ENCODE measurements at places on chromosomes 6 and 20.

DNA sequence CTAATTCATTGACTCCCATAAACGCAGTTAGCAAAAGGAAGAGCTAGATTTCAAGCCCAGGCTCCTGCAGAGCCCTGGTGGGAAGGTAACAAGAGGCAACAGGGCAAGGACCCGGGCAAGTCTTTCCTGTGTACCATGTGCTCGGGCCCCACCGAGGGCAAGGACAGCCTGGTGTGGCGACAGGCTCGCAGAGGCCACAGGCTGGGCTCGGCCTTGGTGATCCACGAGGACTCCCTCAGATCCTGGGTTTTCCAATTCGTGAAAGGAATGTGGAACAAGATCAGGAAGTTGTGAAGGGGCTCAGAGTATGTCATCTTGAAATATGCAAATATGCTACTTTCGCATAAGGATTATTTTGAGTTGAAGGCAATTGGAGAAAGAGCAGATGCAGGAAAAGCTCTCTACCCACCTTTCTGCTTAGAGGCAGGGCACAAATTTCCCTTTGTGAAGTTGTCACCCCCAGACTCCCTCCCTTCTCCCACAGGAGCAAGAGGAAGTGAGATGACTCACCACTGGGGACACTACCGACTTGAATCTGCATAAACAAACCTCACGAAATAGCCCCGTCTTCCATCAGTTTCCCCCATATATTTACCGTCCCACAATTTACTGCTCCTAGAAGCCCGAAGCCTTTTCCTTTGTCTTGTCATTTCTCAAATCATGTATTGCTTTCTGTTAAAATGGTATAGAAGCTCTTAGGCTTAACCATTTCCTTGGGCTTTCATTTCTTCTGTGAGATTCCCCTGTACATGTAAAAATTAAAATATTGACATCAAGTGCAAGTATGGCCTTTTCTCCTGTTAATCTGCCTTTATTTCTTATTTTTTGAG is 79.0 kb downstream of the PSMG4 start:
- peak; percentile 21 for DNase-seq

- DNase-seq: no peak
Measured at GRCh38 chr6:111944541-111944940, 71.3 kb upstream of the FYN start.

DNA sequence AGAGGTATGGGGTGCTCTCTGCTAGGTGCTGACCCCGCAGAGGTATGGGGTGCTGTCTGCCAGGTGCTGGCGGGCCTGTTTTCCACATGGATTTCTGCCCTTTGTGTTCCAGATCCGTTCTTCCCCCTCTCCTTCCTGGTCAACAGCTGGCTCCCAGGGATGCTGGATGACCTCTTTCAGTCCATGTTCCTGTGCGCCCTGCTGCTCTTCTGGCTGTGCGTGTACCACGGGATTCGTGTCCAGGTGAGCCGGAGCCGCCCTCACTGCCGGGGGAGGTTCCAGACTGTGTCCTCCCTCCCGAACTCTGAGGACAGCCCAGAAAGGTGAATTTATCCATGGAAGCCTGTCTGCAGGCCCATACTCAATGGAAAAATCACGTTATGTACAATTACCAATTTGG is 36.3 kb downstream of the DYNLT1 start:
- no peak for DNase-seq

DNA sequence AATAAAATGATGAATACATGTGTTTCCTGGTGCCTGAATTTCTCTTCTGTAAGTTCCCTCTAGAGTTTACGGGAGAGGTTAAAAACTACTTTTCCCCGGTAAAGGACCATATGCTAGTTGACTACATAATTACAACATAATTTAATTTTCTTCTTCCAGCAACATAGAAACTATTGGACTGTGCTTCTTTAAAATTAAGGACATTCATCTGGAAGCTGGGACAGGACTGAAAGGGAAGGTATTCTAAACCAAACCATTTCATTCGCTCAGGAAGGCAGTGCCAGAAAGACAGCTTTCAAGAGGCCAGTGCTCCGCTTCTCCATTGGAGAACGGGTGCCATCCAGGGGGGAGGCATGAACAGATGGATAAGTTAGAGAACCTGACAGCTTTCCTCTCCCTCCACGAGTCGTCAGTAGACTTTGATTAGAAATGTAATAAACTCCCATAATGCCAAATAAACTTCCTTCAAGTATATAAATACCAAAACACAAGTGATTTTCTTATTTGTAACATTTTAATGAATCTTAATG is 458.0 kb upstream of the SOX4 start:
- no peak for DNase-seq

GRCh38 chr6:43843097-43843645 is 73.2 kb downstream of the VEGFA start:
- DNase-seq: no peak

- DNase-seq: no peak
Measured at GRCh38 chr6:84447651-84448050, 220.2 kb upstream of the CEP162 start.

DNA sequence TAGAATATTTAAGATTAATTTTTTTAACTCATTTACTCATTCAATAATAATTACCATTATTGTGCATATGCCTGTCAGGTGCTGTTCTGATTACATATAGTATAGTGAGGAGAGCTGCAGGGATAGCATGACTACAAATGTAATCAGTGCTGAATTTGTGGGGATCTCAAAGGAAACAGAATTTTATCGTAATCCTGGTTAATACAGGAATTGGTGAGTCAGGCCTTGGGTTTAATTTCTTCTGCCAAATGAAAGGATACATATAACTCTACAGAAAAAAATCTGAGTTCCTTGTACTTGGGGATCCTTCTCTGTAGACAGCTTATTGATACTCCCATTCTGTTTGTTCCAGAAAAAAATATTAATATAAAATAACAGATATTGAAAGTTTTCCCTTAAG is 297.2 kb downstream of the GJA1 start:
- peak; percentile 32 for DNase-seq

- peak; percentile 67 for DNase-seq
Measured at GRCh38 chr6:107560657-107561056, 70.7 kb downstream of the SOBP start.

GRCh38 chr6:97049253-97050011 is 124.9 kb downstream of the KLHL32 start:
- peak; percentile 9 for DNase-seq

GRCh38 chr6:136307351-136307750 is 17.7 kb upstream of the BCLAF1 start:
- no peak for DNase-seq

DNA sequence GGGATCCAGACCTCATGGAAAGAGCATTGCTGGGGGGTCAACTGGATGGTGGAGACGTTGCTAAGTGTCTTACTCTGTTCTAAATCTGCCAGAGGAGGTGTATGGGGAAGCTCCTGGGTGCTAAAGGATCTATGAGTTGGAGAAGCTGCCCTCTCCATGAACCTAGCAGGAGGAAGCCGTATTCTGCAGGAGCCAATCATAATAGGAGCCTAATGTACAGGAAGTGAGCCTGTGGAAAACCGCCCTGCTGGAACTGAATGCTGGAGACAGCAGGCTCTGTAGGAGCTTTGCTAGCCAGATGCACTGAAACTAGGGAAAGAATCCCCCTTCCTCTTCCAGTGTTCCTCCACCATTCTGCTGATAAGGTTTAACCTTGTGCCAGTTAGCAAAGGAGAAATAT is 10.9 kb downstream of the CASP8AP2 start:
- peak; percentile 52 for DNase-seq

DNA sequence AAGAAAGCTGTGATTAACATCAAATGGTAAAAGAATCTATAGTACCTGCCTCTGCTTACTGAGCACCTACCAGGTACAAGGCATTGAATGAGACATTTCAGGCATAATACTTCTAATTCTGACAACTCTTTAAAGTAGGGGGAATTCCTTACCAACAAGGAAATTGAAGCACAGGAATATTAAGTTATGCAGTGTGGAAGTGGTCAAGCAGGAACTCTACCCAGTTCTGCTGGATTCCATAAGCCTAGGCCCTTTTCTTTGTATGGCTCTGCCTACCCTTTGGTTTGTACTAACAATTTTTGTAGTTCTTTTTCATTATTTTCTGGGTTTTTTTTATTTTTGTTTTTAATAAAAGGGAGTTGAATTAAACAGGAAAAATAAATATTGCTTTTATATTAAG is 114.5 kb downstream of the MAP3K5 start:
- DNase-seq: no peak

DNA sequence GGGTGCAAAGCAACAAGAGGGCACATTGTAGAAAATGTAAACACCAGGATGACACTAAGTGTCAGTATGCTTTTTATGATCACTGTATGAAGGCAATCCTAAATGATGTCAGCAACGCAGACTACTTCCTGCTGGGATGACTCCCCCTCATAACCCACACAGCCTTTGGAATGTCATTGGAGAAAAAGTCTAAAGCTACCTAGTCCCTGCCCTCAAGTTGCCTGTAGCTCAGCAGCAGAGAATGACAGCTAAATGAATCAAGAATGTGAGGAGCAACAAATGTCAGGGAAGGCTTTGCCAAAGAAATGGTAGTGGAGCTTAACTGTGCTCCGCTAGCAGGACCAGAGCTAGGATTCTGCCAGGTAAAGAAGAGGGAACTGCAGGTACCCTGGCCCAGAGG is 555.6 kb downstream of the CD83 start:
- DNase-seq: peak; percentile 66

- no peak for DNase-seq
Measured at GRCh38 chr6:22622351-22622750, 53.0 kb downstream of the HDGFL1 start.

GRCh38 chr6:111718326-111718725 is 112.6 kb upstream of the TRAF3IP2 start:
- no peak for DNase-seq

DNA sequence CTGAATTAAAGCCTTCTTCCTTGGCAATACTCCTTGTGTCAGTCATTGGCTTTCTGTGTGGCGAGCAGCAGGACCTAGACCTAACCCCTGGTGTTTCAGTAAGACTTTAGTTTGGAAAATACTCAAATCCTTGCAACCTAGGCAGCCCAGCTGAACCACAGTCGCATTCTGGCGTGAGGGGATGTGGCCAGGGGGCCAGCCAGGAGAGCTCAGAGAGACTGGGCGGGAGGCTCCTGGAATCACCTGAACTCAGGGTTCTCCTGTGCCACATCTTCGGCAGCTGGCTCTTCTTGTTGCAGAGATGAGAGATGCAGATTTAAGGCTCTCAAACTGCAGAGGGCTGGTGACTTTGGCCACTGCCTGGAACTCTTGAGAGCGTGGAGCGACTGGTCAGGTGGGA is 102.7 kb downstream of the SYNDIG1 start:
- DNase-seq: no peak

- no peak for DNase-seq
Measured at GRCh38 chr6:29071831-29072723, 15.0 kb downstream of the OR2B3 start.

DNA sequence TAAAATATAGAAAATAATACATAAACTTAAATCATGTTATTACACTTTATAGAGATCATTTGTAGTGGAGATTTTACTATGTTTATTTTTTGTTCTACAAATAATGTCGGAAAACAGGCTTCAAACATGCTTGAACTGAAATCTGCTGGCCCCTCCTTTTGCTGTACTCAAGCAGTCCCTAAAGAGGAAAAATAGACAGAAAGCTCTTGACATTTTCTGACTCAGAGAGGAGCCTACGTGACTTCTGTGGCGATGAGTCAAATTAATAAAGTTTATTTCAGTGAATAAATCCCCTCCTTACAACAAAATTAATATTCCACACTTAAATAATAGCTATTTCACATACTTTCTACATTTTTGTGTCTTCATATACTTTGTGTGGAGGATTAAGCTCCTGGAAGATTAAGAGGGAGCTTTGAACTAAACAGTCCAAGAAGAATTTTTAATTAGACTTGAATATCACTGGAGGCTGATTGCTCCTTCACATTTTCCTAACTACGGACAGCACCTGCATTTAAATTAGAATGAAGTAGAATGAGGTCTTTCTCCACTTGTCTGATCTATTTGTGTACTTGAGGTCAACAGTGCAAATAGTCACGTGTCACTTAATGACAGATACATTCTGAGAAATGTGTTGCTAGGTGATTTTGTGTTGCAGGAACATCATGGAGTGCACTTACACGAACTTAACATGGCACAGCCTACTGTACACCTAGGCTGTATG is 1.7 kb upstream of the TREM1 start:
- DNase-seq: peak; percentile 22

- DNase-seq: peak; percentile 72
Measured at GRCh38 chr6:18327626-18328025, 59.5 kb upstream of the RNF144B start.

DNA sequence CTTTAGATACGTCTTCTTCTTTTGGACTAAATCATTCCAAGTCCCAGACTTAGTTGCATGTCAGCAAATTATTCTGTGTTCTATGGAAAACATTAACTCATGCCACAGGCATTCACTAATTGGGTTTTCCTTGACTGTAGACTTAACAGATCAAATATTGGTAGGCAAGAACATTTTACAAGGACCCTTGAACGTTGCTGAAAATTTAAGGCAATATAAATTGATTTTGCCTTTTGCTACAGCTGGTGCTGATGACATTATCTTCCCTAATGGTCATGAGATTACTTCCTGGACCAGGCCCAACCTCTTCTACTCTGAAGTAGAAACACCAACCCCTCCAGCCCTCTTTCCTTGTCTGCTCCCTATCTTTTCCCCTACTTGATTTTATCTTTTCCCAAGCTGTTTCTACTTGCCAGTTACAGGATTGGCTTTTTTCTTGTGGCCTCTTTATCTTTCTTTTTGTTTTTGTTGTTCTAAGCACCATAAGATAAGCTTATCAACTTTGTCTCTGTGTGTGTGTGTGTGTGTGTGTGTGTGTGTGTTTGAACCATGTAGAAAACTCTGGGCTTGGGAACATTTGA is 514.0 kb upstream of the SOX4 start:
- DNase-seq: peak; percentile 56

GRCh38 chr6:14361297-14361696 is 243.7 kb downstream of the CD83 start:
- no peak for DNase-seq

DNA sequence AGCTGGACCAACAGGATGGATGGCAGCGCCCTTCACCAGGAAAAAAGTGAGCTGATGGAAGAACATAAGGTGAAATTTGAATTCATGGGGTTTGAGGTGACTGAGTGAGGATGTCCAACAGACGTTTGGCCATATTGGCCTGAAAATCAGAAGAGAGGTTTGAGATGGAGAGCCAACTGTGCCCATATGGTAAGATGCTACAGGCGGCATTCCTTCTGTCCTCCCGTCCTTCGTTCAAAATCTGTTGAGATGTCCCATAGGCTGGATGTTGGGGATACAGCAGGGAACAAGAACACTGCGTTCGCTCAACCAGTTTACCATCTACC is 468 bp upstream of the CMTR1 start:
- DNase-seq: no peak

- no peak for DNase-seq
Measured at GRCh38 chr6:104402572-104402971, 457.1 kb downstream of the HACE1 start.

GRCh38 chr6:47047097-47047478 is 5.0 kb upstream of the ADGRF1 start:
- DNase-seq: no peak

- no peak for DNase-seq
Measured at GRCh38 chr6:43742931-43743632, 26.9 kb upstream of the VEGFA start.
